ENCODE measurements at places on chromosomes 2 and 18.

GRCh38 chr18:75109319-75109691 is 99.6 kb downstream of the PTGR3 start:
- no peak for DNase-seq

- DNase-seq, result no peak
Observed at GRCh38 chr18:23143016-23143814, 7.9 kb downstream of the CABLES1 start.

GRCh38 chr2:195003881-195004471 is 653.0 kb upstream of the SLC39A10 start:
- no peak for DNase-seq

DNA sequence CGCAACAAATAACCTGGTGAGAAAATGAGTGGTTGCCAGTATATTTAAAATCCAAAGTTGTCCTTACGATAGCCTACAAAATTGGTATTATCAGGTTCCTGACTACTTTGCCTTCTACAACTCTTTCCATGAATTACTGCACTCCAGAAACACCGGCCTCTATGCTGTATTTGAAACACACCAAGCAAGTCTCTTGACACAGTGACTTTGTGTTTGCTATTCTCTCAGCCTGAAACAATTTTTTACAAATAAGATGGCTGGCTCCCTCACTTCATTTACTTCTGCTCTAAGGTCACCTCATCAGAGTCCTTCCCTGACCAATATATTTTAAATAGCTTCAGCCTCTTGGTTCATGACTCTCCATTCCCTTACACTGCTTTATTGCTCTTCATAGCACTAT is 12.2 kb downstream of the KANSL1L start:
- no peak for DNase-seq

All from NCI-H526 (cell line).